EL (cell line): ENCODE measurements at places on chromosomes 2 and 18.

DNA sequence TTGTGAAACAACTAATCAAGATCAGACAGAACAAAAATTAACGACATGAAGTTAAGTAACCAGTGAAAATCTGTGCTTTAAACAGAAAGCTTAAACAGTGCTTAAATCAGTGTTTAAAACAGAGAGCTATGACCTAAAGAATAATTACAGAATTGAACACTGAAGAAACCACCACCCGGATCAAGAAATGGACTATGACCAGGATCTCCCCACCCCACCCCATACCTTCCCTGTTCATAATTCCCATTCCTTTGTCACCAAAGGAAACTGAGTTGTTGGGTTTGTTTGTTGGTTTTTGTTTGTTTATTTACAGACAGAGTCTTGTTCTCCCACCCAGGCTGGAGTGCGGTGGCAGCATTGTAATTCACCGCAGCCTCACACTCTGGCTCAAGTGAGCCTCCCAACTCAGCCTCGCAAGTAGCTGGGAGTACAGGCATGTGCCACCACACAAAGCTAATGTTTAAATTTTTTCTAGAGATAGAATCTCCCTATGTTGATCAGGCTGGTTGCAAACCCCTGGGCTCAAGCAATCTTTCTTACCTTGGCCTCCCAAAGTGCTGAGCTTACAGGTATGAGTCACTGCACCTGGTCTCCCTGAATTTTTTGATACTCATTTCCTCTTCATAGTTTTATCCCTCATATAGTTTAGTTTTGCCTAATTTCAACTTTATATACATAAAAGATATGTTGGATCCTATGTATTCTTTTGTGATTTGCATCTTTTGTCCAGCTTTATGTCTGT, 8.2 kb upstream of the ALPG start:
- DNase-seq = no peak

GRCh38 chr18:7645756-7646155, 78.6 kb downstream of the PTPRM start:
- DNase-seq = peak; percentile 21

DNA sequence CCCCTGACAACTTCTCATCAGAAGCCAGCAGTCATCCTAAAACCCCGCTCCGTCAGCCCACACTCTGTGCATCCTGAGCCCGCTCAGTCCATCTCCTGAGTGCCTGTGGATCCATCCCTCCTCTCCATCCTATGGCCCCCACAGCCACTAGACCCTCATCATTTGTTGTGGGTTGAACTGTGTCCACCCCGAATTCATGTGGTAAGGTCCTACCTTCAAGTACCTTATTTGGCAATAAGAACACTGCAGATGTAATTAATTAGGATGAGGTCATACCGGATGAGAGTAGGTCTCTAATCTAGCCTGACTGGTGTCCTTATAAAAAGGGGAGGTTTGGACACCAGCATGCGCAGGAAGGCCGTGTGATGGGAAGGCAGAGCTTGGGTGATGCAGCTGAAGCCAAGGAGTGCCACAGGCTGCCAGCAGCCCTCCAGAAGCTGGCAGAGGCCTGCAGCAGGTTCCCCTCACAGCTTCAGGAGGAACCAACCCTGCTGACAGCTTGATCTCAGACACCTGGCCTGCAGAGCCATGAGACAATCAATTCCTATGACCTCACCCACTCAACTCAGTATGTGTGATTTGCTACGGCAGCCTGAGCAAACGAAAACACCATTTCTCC, 192.4 kb downstream of the ZBTB7C start:
- DNase-seq = no peak

- DNase-seq = no peak
Observed at GRCh38 chr2:95234816-95235215, 27.5 kb downstream of the ZNF892 start.

DNA sequence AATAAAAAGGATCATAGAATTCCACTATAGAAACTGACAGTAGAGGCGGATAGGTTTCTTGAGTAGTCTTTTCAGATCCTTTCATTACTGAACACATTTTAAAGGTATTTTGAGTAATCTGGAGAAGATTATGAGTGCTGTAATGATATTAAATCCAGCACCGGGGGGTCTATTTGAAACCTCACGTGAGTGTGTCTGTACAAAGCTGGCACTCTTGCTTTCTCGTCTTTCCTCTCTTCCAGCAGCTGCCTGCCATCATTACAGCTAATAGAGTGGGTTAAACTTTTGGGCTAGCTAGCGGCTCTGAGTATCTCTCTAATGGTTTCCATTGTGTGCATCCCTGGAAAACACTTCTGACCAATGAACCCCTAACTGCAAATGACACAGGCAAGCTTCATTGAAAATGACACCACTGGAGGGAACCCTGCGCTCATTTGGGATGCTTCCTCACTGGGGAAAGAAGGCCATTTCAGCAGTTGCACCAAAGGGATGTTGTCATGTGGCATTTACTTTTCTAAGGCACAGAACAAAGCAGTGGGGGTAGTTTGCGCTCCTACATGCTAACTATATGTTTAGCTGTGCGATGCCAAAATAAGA, 101.0 kb downstream of the HRH4 start:
- DNase-seq = no peak

DNA sequence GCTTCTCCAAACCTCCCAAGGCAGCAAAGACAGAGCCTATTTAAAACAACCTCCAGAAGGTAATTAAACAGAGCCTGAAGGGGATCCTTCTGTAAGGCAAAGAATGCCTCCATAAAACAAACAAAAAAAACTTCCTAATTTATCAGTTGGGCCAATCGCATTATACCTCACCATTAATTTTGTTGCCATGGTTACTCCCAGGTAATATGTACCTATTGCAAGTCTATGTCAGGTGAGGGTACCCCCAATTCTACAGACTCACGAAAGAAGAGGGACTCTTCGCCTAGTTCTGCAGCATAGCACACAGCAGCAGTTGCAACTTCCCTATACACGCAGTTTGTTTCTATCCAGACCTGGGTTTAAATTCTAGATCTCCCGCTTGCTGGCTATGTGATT, 38.8 kb downstream of the SFXN5 start:
- DNase-seq = no peak

- DNase-seq = peak; percentile 81
Observed at GRCh38 chr2:82790206-82791021, 1668.7 kb downstream of the SUCLG1 start.

DNA sequence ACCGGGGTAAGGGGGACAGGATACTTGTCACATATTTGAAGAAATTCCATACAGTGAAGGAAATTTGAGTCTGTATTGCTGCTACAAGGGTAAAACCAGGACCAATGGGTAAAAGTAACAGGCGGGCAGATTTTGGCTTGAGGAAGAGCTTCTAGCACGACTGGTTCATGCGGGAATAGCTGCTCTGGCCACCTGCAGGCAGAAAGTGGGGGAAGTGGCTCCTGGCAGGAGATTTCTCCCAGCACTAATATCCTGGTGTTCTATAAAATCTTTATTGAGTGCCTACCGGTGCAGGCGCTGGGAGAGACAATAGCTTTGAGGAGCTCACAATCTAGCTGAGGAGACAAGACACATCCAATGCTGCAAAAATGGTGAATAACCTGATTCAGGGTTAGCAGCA, 198.5 kb downstream of the LOXHD1 start:
- DNase-seq = no peak

DNA sequence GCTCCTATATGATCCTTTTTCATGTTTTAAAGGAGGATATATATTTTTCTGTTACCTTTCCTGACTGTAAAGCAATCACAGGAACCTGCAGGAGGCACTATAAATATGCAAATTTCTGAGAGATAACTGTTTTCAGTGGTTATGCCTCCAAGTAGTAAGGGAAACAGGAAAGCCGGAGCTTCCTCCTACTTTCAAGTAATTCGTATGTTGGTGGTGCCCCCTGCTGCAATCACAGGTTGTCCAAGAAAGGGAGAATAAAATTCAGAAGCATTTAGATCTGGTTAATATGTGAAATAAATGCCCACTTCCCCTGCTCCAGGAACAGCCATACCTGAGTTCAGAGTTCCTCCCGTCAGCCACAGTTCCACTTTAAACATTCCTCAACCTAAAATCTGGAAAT, 12.0 kb upstream of the BCL11A start:
- DNase-seq = no peak

DNA sequence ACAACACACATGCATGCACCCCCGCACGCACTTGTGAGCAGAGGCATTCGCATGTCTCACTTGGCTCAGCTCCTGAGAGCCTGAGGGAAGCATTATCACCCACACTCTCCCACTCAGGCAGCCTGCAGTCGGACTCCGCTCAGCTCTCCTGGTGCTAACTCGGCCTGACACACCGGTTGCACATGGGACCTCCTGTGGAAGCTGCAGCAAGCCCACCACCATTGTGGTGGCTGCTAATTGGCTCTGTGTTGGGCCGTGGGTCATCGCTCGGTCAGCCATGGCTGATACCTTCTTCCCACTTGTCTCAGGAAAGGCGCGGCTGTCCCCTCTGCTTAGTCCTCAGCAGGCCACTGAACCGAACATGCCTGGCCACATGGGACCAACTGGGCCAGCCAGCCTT, 13.7 kb upstream of the TEX261 start:
- no peak for DNase-seq

DNA sequence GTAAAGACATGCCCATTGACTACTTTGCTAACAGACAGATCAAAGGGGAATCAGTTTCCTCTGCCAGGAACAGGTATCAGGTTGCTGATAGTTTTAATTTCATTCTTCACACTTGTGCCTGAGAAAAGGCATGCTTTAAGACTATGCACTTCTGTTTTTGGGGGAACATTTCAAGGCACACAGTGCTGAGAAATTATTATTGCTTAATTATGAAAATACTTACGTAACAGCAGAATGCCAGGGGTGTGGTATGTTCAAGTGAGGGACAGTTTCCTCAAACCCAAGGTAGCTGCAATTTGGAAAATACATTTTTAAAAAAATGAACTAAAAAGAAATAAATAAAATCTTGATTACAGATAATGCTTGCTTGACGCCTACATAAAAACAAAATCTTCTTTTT, 1746.1 kb upstream of the PIK3C3 start:
- DNase-seq = no peak

DNA sequence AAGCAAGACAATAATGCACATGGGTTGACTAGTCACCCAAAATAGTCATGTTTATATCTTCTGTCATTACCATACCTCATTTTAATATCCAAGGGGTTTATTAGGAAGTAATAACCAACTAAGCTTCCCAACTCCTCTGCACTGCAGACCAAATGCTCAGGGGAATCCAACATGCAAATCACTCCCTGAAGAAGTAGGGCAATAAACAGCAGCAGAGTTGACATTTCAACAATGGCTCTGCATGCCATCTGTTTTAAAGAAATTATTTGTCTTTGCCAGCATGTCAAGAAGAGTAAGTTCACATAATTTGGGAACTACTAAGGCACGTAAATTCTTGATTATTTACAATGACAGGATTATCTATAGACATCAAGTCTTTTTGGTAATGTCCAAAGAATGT, 84.4 kb upstream of the LYPD1 start:
- DNase-seq = no peak

DNA sequence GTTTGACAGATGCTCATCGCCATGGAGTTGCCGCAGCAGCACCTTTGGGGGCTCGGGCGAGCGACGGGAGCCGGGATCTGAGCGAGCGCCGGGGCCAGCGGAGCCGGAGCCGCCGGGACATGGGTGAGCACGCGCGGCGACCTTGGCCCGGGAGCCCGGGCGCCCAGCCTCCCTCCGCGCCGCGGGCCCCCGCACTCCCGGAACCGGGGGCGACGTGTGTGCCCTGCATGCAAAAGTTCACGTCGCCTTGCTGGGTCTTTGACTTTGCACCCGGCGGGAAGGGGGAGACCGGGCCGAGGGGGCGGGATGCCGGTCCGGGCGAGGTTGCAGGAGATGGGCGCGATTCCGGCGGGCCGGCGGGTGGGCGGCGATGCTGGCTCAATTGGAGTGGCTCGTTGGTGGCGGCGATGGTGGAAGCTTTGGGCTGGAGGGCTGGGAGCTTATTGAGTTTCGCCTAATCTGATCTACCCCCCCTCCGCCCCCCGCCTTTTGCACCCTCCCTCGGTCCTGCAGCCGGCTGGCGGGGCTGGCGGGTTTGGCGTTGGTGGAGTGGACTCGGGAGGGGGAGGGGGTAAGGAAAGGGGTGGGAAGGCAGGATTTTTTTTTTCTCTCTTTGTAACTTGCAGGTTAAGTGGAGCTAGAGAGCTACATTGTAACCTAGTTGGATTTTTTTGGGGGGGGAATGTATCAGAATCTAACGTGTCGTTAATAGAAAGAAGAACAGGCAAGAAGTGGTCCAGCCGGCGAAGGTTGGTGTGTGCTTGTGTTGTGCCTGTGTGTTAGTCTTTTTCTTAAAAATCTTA, at the start of gene SETBP1:
SETBP1 (plus strand) TSS at position 616 of the 803 bp plus-strand sequence. CDS start 20,459 bp downstream, outside the sequence.
- peak; percentile 49 for DNase-seq

GRCh38 chr2:48423376-48423775, 106.6 kb upstream of the STON1 start:
- peak; percentile 73 for DNase-seq

DNA sequence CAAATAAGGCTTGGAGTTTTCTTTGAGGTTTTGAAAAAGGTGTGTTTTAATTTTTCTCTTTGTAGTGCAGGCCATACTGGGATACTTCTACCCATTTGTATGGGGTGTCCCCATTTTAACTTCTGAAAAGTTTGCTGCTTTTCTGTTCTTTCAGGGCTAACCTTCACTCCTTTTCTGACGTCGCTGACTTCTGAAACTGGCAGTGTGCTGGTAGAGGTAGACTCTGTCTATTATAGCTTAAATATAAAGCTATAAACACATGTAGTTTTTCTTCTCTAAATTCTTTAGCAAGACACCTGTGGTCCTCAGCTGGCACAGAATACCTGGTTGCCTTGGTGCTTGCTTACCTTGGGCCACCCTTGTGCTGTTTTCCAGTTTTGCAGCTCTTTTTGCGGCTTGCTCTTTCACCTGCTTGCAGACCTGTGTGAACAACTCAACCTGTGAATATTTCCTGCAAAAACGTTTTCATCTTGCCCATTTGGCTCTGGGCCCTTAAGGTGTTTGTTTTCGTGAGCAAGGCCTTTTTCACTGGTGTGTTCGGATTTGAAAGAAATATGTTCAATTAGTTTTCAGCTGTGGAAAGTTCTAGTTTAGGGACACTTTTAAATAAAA, 42.2 kb downstream of the PHLPP1 start:
- DNase-seq = no peak

GRCh38 chr2:228798458-228799207, 472.5 kb downstream of the PID1 start:
- no peak for DNase-seq
